ENCODE measurements at places on chromosomes 4 and X. TPM values are rescaled to one million over a fixed set of nuclear protein-coding genes. Genes with fewer than 3 reads are reported as not detected.

GRCh38 chrX:73964579-73964978 lies 339.4 kb upstream of the ZCCHC13 start:
- DNase-seq: no peak

The TMEM47 gene
- 12.7 TPM for total RNA-seq

DNA sequence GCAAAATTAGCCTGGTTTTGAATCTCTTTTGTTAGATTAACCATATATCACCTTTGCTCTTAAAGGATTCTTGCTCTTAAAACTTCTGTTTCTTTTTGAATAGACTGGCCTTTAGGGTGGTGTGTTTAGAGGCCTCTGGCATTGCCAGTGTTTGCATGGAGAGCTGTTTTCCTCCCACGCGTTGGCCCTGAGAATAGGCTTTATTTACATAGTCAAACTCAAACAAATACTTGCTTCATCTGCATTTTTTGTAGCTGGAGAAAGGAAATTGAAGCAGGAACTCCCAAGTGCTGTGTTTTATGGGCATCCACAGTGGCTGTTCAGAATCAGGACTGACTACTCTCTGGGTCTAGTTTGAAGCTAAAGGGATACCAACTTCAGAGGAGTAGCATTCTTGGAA lies 2.7 kb downstream of the SHROOM2 start:
- no peak for DNase-seq

GRCh38 chr4:145099653-145100052 lies 1.5 kb downstream of the ABCE1 start:
- DNase-seq: no peak

All from suprapubic skin (tissue), 4 donors.